ENCODE measurements at places on chromosomes 6 and 20.

- no peak for DNase-seq
Observed at GRCh38 chr20:55667955-55668354, 337.4 kb downstream of the CBLN4 start.

DNA sequence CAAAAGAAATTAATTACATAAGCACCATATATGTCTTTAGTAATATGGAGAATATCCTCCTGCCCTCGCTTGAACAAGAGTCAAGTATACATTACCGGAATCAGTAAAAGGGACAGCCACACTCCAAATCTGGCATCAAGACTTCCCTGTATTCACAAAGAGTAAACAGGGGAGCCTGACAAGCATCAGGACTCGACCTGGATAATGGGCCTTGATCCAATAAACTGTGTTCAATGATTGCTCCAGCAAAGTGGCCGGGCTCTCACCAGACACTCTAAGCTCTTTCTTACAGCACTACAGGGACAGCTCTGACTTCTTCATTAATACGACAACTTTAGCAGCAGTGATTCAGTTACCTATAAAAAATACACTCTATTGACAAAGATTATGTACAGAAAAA is 307.9 kb upstream of the POU3F2 start:
- DNase-seq = no peak

DNA sequence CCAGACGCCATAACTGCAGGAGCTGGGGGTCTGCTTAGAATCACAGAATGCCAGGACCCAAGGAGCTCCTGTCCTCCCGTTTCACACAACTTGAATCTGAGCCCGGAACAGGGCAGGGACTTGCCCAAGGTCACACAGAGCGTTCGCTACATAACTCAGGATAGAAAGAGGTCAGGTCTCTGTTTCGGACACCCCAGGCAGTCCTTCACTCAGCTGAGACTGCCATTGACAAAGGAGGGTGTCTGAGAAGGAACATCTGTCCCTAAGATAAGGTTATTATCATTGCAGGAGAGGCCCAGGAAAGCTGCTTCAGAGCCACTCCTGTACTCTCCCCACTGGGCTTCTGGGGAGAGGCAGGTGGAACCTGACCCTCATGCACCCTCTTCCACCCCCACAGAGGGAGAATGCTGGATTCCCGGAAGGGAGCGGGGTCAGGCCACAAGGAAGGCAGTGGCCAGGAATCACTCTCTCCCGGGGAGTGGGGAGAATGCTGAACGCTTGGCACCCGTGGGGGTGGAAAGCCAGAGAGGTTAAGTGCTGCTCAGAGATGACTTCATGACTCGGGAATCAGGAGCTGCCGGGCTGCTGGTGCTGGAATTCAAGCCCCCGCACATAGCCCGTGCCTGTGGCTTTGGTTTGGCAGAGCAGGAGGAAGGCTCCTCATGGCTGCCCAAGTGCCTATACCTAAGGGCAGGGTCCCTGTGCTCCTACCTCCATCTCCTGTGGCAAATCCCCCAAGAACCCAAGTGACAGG is 10.7 kb downstream of the SDC4 start:
- DNase-seq = no peak

DNA sequence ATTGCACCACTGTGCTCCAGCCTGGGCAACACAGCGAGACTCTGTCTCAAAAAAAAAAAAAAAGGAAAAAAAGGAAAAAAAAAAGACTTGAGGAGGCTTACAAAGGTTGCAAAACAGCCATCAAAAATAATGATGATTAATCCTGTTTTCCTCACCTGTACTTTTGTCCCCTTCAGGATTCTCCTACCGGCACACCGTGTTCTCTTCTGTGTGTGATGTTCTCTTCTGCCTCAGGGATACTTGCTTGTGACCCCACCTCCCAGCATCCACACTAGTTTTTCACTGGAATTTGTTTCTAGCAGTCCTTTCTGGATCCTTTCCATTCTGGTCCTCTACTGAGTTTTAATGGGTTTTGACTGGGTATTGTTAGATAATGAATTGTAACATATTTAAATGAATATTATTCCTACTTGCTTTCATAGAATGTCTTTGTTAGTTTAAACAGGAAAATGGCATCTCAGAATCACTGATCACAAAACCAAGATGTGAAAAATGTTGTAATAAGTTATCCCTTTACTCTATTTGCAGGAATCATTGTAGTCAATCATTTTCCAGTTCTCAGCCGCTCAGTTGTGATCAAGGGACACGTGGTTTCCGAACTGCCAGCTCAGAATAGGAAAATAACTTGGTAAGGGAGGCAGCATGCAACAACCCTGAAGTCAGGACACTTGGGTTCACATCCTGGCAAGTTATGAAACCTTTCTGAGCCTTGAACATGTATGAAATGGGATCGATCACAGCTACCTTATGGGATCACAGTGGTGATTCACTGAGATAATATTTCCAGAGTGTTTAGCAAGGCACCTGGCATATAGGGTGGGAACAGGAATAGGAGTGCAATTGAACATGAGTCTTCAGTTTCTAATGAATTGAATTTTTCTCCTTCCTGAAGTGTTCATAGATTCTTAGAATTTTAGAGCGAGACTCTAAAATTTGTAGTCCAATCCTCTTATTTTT is 8.5 kb downstream of the C6orf89 start:
- DNase-seq = no peak

- DNase-seq = no peak
Observed at GRCh38 chr20:4326195-4327065, 311.1 kb upstream of the RNF24 start.
